ENCODE measurements at places on chromosomes 6 and 20. TPM values are rescaled to one million over a fixed set of nuclear protein-coding genes. Genes with fewer than 3 reads are reported as not detected.
A peak's percentile ranks its signal among the peaks of the same experiment; 100 is the strongest.

SLC17A1 gene
- total RNA-seq: not detected

RUNX2 gene
- 0.38 TPM for total RNA-seq

CGAS gene
- 0.96 TPM for total RNA-seq

C2 gene
- 9.7 TPM for total RNA-seq

TNF gene
- total RNA-seq: 0.47 TPM

CFAP206 gene
- total RNA-seq: 0.11 TPM

DNA sequence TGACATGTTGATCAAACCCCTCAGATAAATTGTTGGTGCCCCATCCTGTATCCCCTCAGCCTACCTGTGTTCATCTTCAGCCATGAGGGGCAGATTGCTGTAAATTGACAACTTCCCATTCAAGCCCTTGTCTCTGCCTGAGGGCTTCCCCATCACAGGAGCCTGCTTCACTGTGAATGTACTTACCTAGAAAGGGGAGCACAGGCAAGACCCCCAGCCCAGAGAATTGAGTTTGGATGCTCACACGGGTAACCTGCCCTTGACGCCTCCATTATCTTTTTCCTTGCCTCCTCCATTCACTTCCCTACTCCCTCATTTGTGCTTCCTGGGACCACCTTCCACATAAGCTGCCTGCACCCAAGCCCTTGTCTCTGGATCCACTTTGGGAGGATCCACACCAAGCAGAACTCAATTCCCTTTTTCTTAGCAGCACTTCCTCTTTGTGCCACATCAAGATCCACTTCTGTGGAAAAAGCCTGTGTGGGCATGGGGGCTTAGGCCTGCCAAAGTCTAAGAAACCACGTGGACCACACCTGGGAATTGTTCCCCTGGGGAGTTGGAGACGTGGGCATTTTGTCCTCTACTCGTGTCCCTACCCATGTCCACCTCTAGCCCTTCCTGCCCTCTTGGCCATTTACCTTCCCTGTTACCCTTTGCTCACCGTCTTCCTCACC, 103.4 kb upstream of the FOXA2 start:
- H3K4me3 ChIP-seq: no peak overlapping the region
- DNase-seq: no peak
- H3K36me3 ChIP-seq: no peaks in the 10 kb centered on the region
- no peak overlapping the region for H3K27ac ChIP-seq

GRCh38 chr6:155487371-155488130, 31.9 kb upstream of the NOX3 start:
- H3K27ac ChIP-seq: no peak overlapping the region
- H3K4me3 ChIP-seq: no peak overlapping the region
- no peaks in the 10 kb centered on the region for H3K4me1 ChIP-seq
- DNase-seq: no peak

DNA sequence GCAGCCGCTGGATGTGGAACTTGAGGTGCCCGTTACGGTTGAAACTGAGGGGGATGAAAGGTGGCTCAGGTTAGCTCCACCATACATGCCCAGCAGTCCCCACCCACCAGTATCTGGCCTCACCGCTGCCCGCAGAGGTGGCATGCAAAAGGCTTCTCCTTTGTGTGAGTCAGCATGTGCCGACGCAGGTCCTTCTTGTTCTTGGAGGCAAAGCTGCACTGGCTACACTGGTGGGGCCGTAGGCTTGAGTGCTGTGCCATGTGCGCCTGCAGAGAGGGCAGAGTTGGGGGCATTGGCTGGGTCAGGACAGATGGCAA, 15.8 kb downstream of the PCIF1 start:
- H3K4me1 ChIP-seq: peaks cover 3% of the 10 kb centered on the region
- peaks cover 87% of the 10 kb centered on the region for H3K36me3 ChIP-seq
- no peaks in the 10 kb centered on the region for H3K27me3 ChIP-seq
- H3K4me3 ChIP-seq: no peak overlapping the region
- no peak overlapping the region for H3K27ac ChIP-seq

DNA sequence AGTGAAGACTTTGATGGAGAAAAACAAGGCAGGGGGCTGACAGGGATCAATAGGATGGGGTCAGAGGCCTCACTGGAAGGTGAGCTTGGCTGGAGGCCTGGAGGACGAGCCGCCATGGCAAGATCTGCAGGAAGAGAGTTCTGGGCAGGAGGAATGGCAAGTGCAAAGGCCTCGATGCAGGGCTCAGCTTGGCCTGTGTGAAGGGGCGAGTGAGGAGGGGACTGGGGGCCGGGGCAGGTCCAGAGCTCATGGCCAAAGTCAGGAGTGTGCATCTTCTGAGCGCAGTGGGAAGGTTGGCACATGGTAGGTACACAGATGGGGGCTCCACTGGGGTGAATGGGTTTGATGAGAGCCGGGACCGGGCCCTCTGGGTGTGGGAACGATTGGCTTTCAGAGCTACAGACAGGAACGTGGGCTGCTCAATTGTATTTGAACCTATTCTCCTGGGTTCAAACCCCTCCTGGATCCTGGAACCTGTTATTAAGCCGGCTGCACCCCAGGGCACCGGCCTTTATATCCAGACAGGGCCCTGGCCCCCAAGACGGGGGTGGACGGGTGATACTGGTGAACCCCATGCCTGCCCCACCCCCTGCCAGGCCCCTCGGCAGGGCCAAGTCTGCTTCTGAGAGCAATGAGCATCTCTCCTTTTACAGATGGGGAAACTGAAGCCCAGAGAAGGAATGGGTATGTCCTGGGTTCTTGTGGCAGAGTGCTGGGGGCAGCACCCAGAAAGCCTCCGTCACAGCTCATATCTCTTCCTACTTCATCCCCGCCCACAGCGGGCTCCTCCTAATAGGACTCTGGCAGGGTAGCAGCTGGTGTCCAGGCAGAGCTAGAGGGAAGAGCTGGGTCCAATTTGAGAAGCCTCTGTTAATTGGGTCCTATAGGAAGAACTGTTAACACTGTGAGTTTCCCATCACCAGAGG, 106.1 kb downstream of the CEBPB start:
- no peak for DNase-seq
- no peaks in the 10 kb centered on the region for H3K36me3 ChIP-seq
- H3K4me3 ChIP-seq: no peak overlapping the region
- H3K4me1 ChIP-seq: peaks cover 30% of the 10 kb centered on the region

GRCh38 chr6:130912434-130912833, 85.2 kb downstream of the SMLR1 start:
- H3K4me1 ChIP-seq: peaks cover 23% of the 10 kb centered on the region
- no peaks in the 10 kb centered on the region for H3K27me3 ChIP-seq

GRCh38 chr20:46559685-46560440, 9.4 kb upstream of the OCSTAMP start:
- no peak overlapping the region for H3K4me3 ChIP-seq
- no peaks in the 10 kb centered on the region for H3K36me3 ChIP-seq
- H3K27me3 ChIP-seq: peaks cover 13% of the 10 kb centered on the region
- no peak for DNase-seq

DNA sequence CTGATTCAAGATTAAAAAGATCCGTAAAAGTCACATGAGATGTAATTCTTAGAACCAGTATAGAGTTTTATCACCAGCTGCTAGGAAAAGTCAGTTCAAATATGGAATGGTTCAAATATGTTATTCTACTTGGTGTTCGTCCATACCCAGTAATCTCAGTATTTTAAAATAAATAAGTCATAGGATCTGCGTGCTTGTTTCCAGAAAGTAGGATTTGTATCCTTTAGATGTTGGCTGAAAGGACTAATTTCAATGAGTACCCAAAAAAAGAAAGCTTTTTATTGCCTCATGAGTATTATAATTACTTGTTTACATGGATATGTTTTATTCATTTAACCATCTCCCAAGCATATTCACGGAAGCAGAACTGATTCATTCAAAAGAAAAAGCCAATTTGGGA, 12.2 kb downstream of the TPD52L1 start:
- no peak for DNase-seq
- no peak overlapping the region for H3K4me3 ChIP-seq
- H3K27me3 ChIP-seq: no peaks in the 10 kb centered on the region
- peaks cover 4% of the 10 kb centered on the region for H3K4me1 ChIP-seq

GRCh38 chr20:49676581-49677291, 36.9 kb downstream of the B4GALT5 start:
- H3K4me3 ChIP-seq: no peak overlapping the region
- H3K27ac ChIP-seq: peak overlapping the region; percentile 79
- H3K27me3 ChIP-seq: no peaks in the 10 kb centered on the region
- no peak for DNase-seq
- no peaks in the 10 kb centered on the region for H3K36me3 ChIP-seq

DNA sequence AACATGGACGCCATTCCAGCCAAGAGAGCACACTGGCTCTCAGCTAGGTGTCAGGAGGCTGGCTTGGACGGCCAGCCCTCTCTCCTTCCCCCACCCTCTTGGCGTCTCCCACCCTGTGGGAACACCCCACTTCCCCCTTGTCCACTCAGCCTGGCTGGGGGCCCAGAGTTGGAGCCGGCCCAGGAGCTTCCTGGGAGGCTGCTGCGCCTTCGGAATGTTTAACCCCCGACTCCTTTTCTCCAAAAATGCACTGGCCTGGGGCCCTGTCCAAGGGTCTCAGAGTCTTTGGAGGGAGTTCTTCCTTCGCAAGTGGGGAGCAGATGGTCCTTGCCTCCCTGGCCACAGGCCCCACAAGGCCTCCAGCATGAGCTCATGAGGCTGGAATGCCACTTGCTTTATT, 4.1 kb downstream of the ADAM33 start:
- H3K27ac ChIP-seq: peak overlapping the region; percentile 83
- peak; percentile 41 for DNase-seq
- H3K4me1 ChIP-seq: peaks cover 49% of the 10 kb centered on the region
- H3K4me3 ChIP-seq: no peak overlapping the region
- no peaks in the 10 kb centered on the region for H3K36me3 ChIP-seq

DNA sequence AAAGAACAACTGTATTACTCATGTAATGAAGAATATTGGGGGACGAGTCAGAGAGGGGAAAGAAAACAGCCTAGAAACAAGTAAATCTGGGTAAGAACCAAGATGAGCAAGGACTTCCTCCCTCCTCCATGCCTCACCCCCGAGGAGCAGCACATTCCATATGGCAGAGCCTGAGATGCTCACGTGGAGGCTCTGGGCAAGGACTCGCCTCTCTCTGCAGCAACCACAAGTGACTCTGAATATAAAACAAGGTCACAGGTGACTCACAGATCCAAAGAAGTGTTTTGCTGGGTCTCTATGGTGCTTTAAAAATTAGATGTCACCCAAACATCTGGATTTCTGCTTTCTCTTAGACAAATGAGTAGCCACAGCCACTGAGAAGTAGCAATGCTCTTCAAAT, 453.0 kb upstream of the SULF2 start:
- H3K36me3 ChIP-seq: no peaks in the 10 kb centered on the region
- no peak overlapping the region for H3K27ac ChIP-seq
- no peaks in the 10 kb centered on the region for H3K4me1 ChIP-seq
- no peak overlapping the region for H3K4me3 ChIP-seq
- no peak for DNase-seq

DNA sequence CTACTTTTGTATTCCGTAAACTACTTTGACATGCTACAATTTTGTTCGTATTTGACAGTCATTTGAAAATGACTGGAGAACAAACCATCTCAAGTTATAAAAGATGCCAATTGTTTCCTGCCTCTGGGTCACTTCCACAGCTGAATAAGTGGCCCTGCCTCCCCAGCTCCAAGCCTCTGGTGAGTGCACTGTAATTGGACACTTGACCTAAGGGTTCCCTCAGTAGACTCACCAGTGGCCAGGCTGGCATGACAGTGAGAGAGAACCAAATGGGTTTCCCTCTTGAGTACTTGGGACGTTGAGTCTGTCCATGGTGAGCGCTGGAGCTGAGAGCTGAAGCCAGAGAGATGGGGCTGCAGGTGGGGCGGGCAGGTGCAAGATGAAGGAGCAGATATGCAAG, 57.1 kb downstream of the SLC35D3 start:
- H3K27ac ChIP-seq: no peak overlapping the region
- DNase-seq: no peak
- no peaks in the 10 kb centered on the region for H3K36me3 ChIP-seq
- peaks cover 25% of the 10 kb centered on the region for H3K4me1 ChIP-seq
- peaks cover 4% of the 10 kb centered on the region for H3K27me3 ChIP-seq

GRCh38 chr6:144334150-144334708, 49.1 kb downstream of the UTRN start:
- H3K36me3 ChIP-seq: no peaks in the 10 kb centered on the region
- peaks cover 77% of the 10 kb centered on the region for H3K4me1 ChIP-seq
- peak overlapping the region; percentile 14 for H3K4me3 ChIP-seq
- H3K27ac ChIP-seq: peak overlapping the region; percentile 31

GRCh38 chr20:62558779-62559178, 83.0 kb upstream of the GATA5 start:
- peak overlapping the region; percentile 47 for H3K4me3 ChIP-seq
- H3K4me1 ChIP-seq: peaks cover 69% of the 10 kb centered on the region
- peak; percentile 79 for DNase-seq
- peaks cover 93% of the 10 kb centered on the region for H3K27me3 ChIP-seq
- H3K27ac ChIP-seq: peak overlapping the region; percentile 94

- H3K27me3 ChIP-seq: no peaks in the 10 kb centered on the region
- no peaks in the 10 kb centered on the region for H3K36me3 ChIP-seq
- H3K4me1 ChIP-seq: peaks cover 48% of the 10 kb centered on the region
- no peak for DNase-seq
Measured at GRCh38 chr6:13331516-13332348, 3.4 kb upstream of the TBC1D7 start.

DNA sequence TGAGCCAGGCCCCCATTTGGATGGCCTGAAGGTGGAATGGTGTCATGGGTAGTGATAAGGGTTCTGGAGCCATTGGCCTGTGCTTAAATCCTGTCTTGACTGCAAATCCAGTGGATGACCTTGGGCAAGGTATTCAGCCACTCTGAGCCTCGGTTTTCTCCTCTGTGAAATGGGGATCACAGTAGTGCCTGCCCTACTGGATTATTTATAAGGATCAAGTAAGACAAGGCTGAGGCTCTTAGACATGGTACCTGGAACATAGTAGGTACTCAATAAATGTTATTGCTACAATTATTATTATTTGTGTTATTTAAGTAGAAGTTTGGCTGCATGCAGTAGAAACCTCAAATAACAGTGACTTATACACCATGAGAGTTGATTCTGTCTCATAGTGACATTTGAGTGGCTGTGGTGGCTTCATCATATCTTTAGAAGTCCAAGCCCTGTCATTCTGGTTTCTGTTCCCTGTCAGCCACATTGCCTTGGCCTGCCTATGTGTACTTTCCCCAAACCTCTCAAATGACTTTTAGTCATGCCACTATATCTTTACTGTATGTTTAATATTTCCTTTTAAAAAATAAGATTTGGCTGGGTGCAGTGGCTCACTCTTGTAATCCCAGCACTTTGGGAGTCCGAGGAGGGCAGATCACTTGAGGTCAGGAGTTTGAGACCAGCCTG, 37.6 kb upstream of the CHMP4B start:
- H3K36me3 ChIP-seq: peaks cover 10% of the 10 kb centered on the region
- DNase-seq: no peak
- no peak overlapping the region for H3K27ac ChIP-seq
- H3K4me3 ChIP-seq: no peak overlapping the region

DNA sequence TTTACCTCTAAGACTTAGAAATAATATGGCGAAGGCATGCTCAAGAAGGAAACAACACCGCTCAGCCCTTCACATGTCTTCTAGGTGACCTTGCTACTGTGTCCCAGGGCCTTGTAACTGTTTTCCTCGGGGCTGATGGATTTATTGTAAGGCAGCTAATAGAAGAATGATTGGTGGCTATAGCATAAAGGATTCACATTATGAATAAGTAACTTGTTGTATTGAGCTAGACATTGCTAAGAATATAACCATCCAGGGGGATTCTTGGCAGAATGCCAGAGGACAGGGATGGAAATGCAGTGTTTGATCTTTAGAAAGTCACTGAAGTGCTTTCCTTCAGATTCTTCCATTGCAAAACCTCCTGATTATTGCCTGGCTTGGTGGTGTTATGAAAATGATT, 54.9 kb downstream of the PLEKHG1 start:
- no peak for DNase-seq
- peaks cover 4% of the 10 kb centered on the region for H3K36me3 ChIP-seq
- H3K27me3 ChIP-seq: no peaks in the 10 kb centered on the region
- H3K4me3 ChIP-seq: no peak overlapping the region
- no peak overlapping the region for H3K27ac ChIP-seq

- no peaks in the 10 kb centered on the region for H3K36me3 ChIP-seq
- DNase-seq: no peak
- H3K27me3 ChIP-seq: no peaks in the 10 kb centered on the region
- H3K4me1 ChIP-seq: no peaks in the 10 kb centered on the region
- H3K27ac ChIP-seq: no peak overlapping the region
Measured at GRCh38 chr6:69735027-69735426, 61.8 kb downstream of the LMBRD1 start.
